ENCODE measurements at places on chromosomes 6 and 20.
A peak's percentile ranks its signal among the peaks of the same experiment; 100 is the strongest.

- peak; percentile 51 for DNase-seq
These were observed 76.4 kb downstream of the EYA2 start for GRCh38 chr20:46970937-46971630.

- no peak for DNase-seq
These were observed 138.5 kb downstream of the UST start for GRCh38 chr6:148885136-148885865.

DNA sequence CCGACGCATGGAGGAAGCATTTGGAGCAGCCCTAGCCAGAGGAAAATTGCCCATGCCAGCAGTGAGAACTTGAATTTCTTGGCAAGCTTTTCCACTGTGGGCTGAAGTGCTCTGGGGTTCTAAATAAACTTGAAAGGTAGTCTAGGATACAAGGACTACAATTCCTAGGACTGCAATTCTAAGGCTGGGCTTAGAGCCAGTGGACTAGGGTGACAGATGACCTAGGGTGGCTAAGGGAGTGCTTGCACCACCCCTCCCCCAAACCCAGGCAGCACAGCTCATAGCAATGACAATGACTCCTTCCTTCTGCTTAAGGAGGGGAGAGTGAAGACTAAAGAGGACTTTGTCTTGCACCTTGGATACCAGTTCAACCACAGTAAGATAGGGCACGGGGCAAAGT is 122.3 kb downstream of the THBS2 start:
- no peak for DNase-seq

GRCh38 chr6:43796903-43797890 is 27.2 kb downstream of the VEGFA start:
- no peak for DNase-seq

GRCh38 chr6:48429610-48430009 is 318.6 kb upstream of the PTCHD4 start:
- no peak for DNase-seq

GRCh38 chr6:155400654-155400965 is 55.0 kb downstream of the NOX3 start:
- no peak for DNase-seq

DNA sequence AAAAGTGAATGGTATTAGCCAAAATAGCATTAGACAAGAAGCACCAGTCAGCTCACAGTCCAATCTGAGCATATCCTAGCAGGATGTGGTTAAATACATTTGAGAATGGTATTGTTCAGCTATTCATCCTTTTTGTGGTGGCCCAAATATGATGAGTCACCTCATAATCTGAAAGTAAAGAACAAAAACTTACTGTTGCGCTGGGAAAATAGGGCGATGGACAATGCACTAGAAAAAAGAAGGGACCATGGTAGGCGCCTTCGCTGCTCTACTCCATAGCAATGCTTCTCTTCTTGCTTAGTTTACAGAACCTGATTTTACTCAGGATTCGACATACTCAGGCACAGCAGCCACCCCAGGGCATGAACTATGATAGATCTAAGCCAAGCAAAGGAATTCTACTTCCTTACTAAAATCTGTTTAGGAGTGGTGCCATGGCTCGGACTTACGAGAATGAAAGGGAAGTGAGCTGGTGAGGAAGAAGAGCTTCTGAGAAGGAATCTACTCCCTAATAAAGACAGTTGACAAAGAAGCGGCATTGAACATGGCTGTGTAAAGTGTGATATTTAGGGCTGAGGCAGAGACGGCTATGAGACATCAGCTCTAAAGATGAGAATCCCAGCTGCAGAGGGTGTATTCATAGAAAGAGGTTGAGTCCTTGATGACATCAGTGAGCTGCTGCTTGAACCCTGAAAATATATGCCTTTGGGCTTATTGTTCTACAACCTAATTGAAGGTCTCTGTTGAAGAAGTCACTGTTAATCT is 16.6 kb upstream of the FBXO9 start:
- DNase-seq = peak; percentile 28

GRCh38 chr6:80158478-80158989 is 52.1 kb downstream of the BCKDHB start:
- DNase-seq = no peak

- DNase-seq = no peak
These were observed 553.7 kb downstream of the CD109 start for GRCh38 chr6:74249658-74250057.

DNA sequence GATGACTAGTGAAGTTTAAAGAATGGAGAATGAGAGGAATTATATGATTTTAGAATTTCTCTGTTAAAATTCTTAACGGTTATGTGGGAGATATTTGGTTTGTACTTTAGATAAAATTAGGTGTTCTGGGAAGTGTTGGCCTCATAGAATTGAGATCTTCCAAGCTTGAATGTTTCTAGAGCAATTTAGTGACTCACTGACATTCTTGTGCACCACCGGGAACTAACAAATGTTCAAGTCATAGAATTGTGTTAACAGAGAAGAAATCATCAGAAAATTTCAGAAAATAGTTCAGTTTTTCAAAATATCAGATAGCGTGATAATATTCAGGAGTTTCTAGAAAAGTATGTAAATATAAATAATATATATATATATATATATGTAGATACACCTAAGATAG is 67.9 kb upstream of the BMP5 start:
- DNase-seq = no peak

DNA sequence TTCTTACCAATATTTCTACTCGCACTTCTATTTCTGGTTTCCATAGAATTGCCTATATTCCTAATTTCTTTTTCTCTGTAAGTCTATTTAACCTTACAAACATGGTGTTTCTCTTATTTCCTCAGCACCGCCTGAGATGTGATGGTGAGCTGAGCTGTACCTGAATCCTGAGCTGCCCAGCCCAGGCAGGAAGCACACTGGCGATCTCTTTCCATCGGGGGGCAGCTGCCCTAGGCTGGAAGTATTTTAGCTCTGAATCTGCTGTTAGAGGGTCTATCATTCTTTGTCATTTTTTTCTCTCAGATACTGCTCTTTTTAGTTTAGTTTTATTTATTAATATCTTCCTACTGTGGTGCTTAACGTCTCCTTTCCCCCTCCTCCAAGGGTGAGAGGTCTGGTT is 173.4 kb upstream of the SLC35B3 start:
- no peak for DNase-seq

DNA sequence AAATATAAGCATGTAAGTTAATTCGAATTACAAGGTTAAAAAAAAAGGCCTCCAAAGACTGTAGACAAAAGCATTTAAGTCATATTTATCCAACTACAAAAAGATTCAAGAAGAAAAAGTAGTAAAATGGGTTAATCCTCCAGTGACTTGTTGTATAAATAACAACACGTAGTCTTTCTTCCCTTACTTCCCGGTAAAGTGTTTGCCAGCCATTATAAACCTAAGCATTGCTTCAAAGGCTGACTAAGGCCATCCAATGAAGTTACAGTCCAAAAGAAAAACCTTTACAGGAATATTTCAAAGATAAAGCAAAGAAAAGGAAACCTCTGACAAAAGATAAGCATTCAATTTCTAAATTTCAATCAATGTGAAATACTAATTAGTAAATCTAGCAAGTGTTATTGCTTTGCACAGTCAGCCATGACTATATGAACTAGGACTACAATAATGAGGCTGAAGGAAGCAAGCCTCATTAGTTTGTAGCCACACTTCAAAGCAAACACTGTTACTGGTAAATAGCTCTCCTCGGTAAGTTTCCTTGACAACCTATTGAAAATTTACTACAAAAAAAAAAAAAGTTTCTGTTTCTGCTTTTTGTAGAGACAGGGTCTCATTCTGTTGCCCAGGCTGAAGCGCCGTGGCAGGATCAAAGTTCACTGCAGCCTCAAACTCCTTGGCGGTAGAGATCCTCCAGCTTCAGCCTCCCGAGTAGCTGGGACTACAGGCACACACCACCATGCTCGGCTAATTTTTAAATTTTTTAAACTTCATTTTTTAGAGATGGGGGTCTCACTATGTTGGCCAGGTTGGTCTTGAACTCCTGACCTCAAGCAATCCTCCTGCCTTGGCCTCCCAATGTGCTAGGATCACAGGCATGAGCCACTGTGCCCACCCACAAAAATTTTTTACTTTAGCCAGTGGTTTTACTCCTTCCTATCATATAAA is 46.0 kb downstream of the NUDT3 start:
- DNase-seq = no peak

DNA sequence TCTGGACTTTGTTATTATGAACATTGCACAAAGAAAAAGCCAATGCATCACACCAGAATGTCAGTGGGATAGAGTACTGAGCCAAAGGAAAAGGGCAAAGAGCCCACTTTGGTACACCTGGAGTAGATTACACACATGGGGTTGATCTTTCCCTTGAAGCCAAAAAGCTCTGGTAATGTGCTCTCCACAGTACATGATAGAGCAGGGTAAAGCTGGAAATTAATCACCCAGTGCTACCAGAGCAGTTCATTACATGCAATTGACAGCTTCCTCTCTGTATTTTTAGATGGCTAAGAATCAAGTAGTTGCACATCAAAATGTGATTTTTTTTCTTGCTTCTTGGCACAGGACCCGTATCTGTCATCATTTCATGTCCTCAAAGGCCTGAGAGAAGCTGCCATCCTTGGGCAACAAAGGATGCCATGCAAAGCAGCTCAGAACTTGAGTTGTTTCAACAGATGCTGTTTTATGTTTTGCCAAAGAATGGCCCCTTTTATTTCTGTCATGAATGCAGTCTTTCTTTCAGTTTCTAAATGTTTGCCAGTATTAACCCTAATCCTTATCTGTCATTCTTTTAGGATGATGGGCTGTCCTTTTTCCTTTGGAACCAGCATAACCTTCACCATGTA is 88.1 kb downstream of the HDGFL1 start:
- DNase-seq = no peak

DNA sequence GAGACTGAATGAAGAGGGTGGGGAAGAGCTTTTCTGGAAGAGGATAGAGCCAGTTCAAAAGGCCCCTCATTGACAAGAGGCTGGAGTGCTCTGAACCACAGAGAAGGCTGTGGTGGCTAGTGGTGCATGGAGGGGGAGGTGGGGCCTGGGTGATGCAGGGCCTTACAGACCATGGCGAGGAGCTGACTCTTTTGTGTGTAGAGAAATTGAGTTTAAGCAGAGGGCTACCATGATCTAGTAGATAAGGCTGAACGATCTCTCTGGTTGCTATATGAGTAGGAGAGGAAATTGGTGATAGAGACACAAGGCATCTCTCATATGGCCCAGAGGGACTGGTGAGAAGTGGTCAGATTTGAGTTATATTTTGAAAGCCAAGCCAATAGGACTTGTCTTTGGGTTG is 137.6 kb downstream of the UST start:
- DNase-seq = no peak

GRCh38 chr6:89022798-89023197 is 57.8 kb upstream of the PNRC1 start:
- DNase-seq = no peak

GRCh38 chr6:70764706-70765105 is 97.0 kb downstream of the SMAP1 start:
- no peak for DNase-seq

DNA sequence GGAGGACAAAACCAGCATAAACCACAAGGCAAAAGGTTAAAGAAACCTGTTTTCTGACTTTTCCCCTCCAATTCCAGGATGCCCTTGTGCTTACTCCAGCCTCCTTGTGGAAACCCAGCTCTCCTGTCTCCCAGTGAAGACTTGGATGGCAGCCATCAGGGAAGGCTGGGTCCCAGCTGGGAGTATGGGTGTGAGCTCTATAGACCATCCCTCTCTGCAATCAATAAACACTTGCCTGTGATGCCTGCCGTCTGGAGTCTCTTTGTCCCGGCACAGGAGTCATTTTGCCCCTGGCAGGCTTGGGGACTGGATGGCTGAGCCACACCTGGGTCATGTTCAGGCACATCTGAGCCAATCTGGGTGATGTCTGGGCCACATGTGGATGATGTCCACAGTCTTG is 26.6 kb downstream of the BPIFB1 start:
- no peak for DNase-seq

DNA sequence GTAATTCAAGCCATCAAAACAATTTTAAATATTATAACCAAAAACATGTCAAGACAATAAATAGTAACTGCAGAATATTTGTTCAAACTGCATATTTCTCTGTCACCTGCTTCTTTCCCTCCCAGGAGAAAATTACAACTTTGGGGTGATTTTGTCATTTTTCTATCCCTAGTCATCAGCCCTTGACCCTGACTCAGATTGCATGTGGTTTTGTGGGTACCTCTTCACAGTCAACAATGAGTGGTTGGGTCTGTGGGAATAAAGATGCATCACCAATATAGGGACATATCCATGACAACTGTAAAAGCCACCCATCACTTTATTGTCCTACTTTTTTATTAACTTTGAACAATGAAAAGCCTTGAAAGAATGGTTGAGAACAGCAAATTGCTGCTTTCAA is 7.3 kb downstream of the COL10A1 start:
- DNase-seq = no peak

DNA sequence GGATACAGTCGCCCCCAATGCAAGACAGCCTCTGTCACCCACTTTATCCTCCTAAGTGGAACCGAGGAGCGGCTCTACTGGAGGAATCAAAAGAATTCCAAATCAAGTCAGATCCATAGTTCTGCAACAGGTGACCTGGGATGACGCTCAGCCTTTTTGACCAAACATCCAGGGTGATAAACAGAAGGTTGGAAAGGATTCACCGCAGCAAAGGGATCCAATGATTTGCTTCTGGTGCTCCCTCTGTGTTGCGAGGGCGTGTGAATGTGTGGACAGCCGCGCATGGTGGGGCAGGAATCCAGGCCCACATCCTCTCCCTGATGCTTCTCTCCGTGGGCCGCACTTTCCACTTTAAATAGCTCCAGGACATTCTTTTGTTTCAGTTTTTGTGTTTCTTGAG is 116.8 kb upstream of the CDH4 start:
- no peak for DNase-seq

DNA sequence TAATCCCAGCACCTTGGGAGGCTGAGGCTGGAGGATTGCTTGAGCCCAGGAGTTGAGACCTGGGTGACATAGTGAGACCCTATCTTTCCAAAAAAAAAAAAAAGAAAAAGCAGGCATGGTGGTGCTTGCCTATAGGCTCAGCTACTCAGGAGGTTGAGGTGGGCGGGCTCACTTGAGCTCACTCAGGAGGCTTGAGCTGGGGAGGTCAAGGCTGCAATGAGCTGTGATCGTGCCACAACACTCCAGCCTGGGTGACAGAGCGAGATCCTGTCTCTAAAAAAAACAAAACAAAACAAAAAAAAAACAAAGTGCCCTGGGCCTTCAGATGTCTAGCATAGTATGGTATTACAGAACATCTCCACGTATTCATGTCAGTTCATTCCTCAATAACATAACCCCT is 42.9 kb downstream of the ZFAND3 start:
- no peak for DNase-seq

- DNase-seq = no peak
These were observed 609.1 kb upstream of the SLC35B3 start for GRCh38 chr6:9044426-9044825.

DNA sequence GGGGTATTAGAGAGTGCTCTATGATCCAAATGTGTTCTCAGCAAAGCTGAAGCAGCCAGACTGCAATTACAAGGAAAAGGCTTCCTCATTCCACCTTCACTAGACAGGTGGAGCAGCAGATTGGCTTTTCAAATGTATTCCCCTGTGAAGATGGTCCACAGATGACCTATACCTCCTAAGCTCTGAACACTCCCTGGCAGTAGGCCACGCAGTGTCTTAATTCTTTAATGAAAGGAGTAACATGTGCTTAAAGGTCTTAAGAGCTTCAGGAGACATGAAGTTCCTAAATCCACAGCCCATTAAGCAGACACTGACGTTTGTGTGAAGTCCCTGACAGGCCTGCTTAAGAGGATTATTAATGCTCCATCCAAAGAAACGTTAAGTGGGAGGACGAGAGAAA is 138.9 kb upstream of the NUP153 start:
- no peak for DNase-seq

GRCh38 chr6:137019476-137020272 is 25.1 kb downstream of the IL20RA start:
- no peak for DNase-seq

Measured in erythroblast (primary cell).